Bronchial epithelial cell (primary cell): ENCODE measurements at places on chromosomes 3 and 15.
A peak's percentile ranks its signal among the peaks of the same experiment; 100 is the strongest.

GRCh38 chr15:29883126-29883525 is 60.9 kb upstream of the TJP1 start:
- no peak for DNase-seq

GRCh38 chr15:72068856-72069255 is 49.1 kb downstream of the MYO9A start:
- DNase-seq = no peak

GRCh38 chr3:15713364-15713763 is 84.4 kb downstream of the ANKRD28 start:
- no peak for DNase-seq

- no peak for DNase-seq
Measured at GRCh38 chr3:169509780-169510692, 153.5 kb downstream of the MECOM start.

DNA sequence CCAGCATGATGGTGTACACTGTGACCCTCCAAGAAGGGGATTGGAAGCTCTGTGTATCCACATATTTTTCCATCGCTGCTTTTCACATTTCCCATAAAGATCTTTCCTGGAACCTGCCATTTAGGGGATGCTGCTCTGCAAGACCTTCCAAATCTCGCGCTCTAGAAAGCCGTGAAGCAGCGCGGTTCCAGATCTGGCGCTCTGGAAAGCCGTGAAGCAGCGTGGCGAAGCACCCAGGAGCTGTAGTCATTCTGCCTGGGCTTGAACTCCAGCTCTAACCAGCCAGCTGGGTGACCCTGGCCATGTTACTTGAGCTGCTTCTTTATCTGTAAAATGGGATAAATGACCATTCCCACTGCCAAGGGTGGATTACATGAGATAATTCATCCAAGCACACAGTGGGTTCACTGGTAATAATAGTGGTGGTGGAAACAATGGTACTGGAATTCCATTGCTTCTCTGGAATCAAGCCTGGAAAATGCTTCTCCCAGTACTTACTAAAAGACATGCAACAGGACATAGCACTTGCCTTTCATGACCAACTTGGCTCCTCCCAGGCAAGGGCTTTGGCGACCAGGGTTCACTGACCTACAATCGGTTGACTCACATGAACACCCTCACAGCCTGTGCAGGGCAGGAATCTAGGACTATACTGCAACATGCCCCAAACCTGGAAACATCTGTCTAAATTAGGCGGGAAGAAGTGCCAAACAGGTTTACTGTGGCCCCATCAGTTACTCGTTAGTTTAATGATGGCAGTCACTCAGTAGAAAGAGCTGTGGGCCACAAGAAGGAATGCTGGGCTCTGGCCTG is 70.7 kb downstream of the XXYLT1 start:
- DNase-seq = no peak

DNA sequence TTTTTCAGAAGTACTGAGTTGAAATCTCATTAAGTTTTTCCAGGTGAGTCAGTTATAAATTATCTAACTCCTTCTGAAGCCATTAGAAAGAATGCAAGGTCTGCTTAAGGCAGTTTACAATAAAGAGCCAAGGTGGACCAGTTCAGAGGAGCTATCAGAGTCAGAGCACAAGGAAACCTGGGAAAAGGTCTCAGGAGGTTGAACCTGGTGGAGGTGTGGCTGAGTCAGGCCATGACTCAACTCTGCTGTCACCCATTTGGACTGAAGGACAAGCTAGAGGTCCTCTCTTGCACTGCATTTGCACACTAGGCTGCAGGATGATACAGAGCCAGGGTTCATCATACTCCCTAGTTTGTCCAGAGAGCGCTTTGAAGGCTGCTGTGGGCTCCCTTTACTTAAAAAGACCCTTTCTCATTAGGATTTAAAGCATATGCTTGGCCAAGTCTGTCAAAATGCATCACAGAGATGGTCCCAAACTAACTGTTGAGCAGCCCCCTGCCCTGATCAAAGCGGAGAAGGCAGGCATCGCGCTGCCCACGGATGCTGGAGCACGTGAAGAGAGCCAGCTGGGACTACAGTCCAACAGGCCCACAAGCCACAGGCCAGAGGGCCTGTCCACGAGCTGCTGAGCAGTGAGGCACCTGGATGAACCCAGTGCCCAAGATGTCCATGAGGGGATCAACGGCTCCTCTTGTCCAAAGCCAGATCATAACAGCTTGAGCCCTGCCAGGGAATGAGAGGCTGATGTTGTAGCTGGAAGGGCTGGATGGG is 26.0 kb upstream of the MRPS22 start:
- DNase-seq = peak; percentile 82

DNA sequence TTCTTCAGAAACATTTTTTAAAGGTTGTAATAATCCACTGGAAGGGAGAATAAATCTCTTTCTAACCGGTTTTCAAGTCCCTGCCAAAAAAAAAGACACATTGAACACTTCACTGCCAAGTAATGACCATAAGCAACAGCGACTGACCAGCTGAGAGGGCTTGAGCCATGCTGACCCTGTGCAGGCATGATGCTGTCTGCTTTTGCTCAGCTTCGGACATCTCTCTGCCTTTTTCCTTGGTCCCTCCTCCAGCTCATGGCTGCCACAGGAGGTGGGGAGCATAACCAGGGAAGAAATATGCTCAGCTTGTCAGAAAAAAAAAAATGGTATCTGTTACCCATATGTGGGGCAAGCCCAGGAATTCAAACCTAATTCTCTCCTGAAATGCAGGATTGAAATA is 1.5 kb downstream of the IGSF10 start:
- DNase-seq = no peak

- no peak for DNase-seq
Measured at GRCh38 chr3:62289922-62290321, 83.4 kb downstream of the FEZF2 start.

DNA sequence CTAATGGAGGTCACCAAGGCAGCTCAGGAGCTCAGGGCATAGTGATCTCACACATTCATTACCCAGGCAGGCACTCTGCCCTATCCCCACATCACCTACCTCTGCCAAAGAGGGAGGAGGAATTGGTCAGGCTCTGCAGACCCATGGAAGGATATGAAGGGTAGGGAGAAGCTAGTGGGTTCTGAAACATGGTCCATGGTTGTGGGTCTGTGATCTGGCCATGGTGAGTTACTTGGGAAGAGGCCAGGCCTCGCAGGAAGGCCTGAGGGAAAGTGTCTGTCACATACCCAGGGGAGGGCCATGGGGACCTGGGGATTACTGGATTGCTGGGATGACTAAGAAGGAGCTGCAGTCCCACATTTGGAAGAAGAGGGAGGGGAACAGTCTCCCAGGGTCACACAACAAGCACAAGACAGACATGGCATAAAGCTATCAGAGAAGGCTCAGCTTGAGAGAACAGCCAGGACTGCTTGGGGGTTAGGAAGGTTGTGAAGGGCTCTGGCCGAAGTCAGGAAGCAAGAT is 1.4 kb upstream of the PRSS50 start:
- no peak for DNase-seq

DNA sequence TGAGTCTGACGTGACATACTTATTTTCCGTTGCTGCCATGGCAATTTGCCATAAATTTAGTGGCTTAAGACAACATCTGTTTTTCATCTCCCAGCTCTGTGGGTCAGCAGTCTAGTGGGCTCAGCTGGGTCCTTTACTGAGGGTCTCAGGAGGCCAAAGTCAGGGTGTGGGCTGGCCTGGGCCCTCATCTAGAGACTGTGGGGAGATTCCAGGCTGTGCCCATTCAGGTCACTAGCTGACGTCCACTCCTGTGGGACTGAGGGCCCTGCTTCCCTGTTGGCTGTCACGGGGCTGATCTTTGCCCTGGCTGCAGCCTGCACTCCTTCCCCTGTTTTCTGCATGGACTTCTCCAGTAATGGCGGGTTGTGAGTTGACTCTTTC is 19.1 kb downstream of the FGD5 start:
- DNase-seq = no peak

DNA sequence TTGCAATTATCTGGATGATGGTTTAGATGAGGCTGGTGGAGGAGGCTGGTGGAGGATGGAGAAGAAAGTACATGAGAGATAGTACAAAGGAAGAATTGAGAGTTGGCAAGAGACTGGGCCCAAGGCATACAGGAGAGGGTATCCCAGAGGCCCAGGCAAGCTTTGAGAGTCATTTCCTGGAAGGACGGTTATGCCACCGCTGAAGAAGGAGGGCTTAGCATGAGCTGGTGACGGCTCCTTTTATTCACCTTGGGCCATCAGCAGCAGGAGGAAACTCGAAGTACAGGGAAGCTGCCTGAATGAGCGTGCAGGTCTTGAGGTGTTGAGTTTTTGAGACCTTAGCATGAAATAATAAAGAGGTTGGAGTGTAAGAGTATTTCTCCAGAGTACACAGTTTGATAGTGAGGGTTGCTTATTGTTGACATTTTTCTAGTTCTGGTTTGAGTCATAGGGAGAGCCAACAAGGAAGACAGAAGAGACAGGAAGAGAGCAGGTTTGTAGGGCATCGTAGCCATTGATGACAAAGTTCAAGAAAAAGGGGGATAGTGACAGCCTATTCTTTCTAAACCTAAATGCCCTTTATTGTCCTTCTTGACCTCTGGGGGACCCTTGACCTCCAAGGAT is 13.8 kb downstream of the THSD4 start:
- DNase-seq = peak; percentile 68

DNA sequence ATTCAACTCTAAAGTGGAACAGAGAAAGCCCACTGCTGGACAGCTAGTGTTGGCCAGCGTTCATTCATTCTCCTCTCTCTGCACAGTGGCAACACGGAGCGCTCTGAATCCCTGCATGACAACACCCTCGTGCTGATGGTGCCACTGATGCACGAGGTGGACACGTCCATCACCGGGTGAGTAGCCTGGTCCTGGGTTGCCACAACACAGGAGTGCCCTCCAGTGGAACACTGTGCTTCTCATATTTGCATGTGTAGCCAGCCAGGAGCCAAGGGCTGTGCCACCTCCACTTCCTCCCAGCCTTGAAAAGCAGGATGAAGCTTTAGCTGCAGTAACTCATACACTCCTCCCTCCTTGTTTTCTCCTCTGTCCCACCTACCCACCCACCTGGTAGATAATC is 120.0 kb upstream of the CTDSPL start:
- DNase-seq = peak; percentile 45

DNA sequence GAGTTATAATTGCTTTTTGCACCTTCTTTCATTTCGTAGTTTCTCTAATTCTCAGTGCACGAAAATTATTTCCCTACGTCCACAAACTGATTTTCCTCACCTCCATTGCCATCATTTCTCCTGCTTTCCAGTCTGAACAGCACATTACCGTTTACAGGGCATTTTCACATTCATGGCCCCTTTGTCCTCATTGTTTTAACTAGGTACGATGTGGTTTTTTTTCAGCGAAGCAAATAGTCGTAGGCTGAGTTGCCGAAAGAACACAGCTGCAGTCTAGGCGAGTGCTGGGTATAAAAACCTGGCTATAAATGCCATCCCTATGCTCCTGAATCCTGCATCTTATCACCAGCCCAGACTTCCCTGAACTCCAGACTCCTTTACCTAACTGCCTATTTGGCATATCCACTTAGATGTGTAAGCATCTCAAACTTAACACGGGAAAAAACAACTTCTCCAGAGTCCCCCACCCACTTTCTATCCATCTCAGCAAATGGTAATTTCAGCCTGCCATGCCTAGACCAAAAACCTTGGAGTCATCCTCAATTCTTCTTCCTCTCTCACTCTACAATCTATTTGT is 691 bp upstream of the FSIP1 start:
- no peak for DNase-seq

GRCh38 chr15:58282060-58282708 is 144.0 kb downstream of the AQP9 start:
- no peak for DNase-seq

GRCh38 chr3:169133178-169134161 is 530.0 kb downstream of the MECOM start:
- peak; percentile 67 for DNase-seq

DNA sequence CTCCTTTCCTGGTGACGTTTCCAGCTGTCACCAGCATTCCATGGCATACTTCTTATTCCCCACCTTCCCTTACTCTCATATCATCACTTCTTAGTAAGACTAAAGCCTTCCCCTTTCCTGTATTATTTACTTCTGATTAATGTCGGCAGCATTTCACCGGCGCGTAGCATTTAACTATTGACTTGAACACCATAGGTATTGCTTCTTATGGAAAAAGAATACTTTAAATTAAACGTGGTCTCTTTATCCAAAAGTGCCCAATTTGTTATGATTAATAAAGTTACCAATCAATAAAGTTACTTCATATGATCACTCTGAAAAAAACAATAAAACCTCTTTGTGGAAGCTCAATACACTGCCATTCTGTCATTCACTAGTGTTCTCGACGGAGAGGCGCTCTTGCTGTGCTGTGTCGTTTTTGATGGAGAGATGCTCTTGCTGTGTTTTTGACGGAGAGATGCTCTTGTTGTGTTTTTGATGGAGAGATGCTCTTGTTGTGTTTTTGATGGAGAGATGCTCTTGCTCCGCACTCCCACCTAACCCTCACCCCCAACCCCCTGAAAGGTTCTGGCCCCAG is 165.0 kb downstream of the XXYLT1 start:
- DNase-seq = no peak

- no peak for DNase-seq
Measured at GRCh38 chr3:126517986-126518778, 609 bp upstream of the UROC1 start.

DNA sequence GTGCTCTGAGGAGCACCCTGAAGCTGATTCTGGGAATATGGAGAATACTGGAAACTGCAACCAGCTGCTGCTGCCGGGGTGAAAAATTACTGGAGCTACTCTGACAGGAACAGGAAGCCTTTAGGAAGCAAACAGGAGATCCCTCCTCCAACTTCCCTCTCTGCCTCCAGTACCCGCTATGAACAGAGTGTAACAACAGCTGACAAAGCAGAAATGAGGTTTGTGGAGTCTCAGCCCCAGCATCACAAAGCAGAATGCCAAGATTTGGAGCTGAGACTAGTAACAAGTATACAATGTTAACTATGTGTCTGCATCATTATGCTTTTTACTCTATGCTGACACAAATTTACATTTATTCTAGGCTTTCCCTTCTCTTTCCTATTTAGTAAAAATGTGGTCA is 22.7 kb upstream of the PIAS1 start:
- DNase-seq = no peak

GRCh38 chr3:187130346-187131066 is 8.8 kb downstream of the RPL39L start:
- DNase-seq = peak; percentile 83

DNA sequence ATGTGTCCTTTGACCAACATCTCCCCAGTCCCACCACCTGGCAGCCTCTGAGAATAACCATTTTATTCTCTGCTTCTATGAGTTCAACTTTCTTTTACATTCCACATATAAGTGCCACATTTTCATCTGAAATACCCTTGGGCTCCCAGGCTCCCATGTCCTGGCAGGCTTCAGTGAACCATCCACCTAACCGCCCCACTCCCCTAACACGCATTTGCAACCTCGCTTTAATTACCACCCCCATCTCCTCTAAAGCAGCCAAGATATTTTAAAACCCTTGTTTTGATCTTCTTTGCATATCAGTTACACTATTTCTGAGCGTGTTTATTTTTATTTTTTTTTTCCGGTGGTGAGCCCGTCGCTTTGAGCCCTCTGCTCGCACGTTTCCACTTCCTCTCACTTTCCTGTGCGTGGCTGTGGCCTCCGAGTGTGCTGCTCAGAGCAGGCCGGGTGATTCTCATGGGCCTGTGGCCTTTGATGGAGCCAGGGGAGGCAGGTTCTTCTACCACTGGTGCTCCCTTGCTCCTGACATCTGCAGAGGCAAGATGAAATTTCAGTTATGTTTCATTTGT is 195.4 kb upstream of the LPP start:
- DNase-seq = no peak

- peak; percentile 65 for DNase-seq
Measured at GRCh38 chr3:171160325-171160724, 133.8 kb upstream of the SLC2A2 start.
